Stimulated activated CD8-positive, alpha-beta memory T cell treated with anti-CD3 and anti-CD28 coated beads, Interleukin-4, amount 100 ng/mL, for 24 hours (primary cell): ENCODE measurements at places on chromosomes 11 and 22.

DNA sequence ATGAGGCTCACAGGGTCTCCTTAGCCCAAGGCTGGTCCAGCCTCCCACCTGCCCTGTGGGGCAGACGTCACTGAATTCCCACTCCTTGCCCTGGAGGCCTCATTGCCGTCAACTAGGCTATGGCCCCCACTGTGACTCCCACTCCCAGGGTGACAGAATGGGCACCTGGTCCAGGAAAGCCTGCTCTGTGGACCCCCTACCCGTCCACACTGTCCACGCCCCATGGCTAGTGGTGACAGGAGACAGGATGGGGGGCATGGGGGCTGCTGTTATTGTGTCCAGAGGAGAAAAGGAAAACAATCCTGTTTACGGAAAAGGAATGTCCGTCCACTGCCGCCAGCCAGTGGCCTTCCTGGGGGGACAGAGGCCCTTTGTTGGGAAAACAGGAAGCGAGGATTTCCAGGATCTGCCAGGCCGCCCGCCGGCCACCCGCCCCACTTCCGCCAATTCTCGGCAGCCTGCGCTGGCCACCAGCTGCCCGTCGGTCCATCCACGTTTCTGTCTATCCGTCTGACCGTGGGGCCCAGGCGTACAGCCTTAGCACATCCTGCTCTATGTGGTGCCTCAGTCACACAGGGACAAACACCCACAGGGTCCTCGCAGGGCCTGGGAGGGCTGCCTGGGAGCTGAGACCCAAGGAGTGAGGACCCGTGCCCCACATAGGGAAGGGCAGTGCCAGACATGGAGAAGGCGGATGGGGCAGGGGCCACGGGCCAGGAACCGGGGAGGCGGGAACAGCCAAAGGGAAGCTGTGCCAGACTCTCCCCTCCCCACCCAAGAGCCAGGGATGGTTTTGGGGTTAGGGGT is 19.5 kb downstream of the CRELD2 start:
- no peak for DNase-seq

- DNase-seq: no peak
Observed at GRCh38 chr22:19039796-19040280, 82.4 kb downstream of the DGCR2 start.

GRCh38 chr22:47115921-47116320 is 353.5 kb downstream of the TBC1D22A start:
- DNase-seq: no peak

- DNase-seq: no peak
Observed at GRCh38 chr11:134196756-134197155, 27.0 kb downstream of the NCAPD3 start.

DNA sequence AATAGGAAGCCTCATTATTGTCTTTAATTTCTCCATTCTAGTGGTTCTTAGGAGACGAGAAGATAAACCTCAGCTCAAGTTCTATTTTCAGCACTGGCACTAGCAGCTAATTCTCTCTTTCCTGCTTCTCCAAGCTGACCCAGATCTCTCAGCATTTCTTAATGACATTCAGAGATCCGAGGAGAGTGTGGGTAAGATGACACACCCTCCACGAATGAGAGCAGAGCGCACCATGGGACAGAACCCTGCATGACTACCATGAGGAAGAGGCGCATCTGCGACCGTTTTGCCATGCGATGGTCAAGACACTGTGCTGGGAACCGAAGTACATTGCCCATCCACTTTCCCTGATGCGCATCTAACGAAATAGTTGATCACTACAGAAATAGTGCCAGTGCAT is 241.8 kb downstream of the LARGE1 start:
- no peak for DNase-seq
